ENCODE measurements at places on chromosomes 16 and 17.

DNA sequence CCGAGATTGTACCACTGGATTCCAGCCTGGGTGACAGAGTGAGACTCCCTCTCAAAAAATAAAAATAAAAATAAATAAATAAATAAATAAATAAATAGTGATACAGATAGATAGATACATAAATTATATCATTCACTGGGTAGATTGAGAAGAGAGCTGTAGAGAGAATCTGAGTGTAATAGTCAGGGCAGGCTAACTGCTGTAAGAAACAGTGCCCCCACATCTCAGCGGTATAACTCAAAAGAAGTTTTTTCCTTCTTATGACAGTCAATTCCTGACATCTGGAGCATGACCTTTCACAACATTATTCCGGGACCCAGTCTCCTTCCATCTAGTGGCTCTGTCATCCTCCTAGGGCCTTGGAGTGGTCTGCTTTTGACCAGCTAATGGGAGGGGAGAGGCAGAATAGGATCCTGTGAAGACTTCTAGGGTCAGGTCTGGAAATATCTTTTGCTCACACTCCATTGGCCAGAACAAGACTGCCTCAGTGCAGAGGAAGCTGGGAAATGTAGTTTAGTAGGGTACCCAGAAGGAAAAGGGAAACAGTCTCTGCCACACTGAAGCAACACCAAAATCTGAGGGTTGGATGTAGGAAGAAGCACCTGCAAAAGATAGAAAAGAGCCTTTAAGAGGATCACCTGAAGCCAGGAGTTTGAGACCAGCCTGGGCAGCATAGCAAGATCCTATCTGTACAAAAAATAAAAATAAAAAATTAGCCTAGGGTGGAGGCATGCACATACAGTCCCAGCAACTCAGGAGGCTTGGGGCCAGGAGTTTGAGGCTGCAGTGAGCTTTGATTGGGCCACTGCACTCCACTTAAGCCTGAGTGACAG lies 3.0 kb upstream of the QPRT start:
- no peak for DNase-seq

- peak; percentile 65 for DNase-seq
Measured at GRCh38 chr17:7404737-7405349, 946 bp upstream of the TMEM256 start.

GRCh38 chr16:6124136-6124535 lies 1026.5 kb upstream of the EEF2KMT start:
- no peak for DNase-seq

DNA sequence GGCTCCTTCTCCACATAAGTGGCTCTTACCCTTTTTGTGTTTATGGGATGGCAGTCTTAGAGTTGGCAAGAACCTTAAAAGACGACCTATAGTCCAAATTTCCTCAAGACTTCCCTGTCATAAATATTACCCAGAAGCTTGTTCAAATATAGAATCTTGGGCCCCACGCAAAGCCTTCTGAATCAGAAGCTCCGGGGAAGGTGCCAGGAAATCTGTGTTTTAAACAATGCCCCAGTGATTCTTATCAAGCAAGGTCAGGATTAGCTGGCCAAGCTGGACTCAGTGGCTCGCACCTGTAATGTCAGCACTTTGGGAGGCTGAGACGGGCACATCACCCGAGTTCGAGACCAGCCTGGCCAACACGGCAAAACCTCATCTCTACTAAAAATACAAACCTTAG lies 85.7 kb downstream of the TIMM22 start:
- DNase-seq, result no peak

DNA sequence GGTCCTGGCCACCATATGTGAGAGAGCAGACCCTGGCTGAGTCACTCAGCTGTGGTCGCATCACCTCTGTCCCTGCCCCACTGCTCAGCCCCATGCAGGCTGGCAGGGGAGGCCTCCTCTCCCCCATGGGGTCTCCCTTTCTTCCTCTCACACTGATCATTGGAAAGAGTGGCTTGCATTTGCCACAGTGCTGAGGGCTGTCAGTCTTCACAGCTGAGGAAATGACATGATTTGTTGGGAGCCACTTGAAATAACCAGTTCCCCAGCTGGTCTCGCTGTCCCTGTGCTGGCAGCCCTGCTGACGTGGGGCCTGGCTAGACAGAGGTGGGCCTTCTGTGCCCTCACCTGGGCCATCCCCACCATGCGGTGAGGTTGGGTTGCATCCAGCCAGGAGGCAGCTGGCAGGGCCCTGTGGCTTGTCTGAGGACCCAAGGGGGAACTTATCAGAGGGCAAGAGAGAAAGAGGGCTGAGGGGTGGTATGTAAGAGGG lies 30.1 kb upstream of the MED9 start:
- no peak for DNase-seq

- no peak for DNase-seq
Measured at GRCh38 chr16:35743101-35743692, 2283.8 kb downstream of the TP53TG3F start.

DNA sequence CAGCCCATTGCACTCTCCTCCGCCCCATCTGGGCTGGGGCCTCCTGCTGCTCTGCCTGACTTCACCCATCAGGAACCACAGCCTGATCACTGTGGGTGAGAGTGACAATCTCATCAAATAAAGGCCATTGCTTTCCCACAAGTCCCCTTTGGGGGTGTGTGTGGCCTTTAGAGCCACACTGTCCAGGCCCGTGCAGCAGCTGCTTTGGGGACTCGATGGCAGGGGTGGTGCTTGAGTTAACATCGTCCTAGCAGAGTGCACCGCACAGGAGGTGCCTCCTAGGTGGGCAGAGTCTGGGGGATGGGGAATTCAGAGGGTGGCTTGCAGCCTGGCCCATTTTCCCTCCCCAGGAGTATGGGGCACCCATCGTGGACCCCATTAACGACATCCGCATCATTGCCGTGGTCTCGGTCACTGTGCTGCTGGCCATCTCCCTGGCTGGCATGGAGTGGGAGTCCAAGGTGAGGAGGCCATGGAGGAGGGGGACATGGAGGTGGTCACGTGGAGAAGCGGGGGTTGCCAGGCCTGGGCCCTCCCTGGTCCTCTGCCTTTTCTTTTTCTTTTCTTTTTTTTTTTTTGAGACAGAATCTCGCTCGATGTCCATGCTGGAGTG lies 5.4 kb downstream of the SLC12A3 start:
- DNase-seq, result no peak

GRCh38 chr16:85239871-85240270 lies 127.6 kb upstream of the CIBAR2 start:
- DNase-seq, result no peak

GRCh38 chr17:42681976-42682721 lies at the start of gene CNTNAP1:
TSS of gene CNTNAP1 (plus strand) at chr17:42682531. CDS start at chr17:42682830, 299 bp downstream.
- DNase-seq, result no peak

GRCh38 chr17:46978489-46979146 lies 435 bp downstream of the RPRML start:
- no peak for DNase-seq

GRCh38 chr16:51409001-51409675 lies 258.1 kb upstream of the SALL1 start:
- no peak for DNase-seq

- DNase-seq, result no peak
Measured at GRCh38 chr16:66422366-66422765, 4.7 kb upstream of the BEAN1 start.

All from T follicular helper cell (primary cell).